Inflammatory macrophage treated with lipopolysaccharide for 4 hours (primary cell): ENCODE measurements at places on chromosomes 6 and 20.
A peak's percentile ranks its signal among the peaks of the same experiment; 100 is the strongest.

DNA sequence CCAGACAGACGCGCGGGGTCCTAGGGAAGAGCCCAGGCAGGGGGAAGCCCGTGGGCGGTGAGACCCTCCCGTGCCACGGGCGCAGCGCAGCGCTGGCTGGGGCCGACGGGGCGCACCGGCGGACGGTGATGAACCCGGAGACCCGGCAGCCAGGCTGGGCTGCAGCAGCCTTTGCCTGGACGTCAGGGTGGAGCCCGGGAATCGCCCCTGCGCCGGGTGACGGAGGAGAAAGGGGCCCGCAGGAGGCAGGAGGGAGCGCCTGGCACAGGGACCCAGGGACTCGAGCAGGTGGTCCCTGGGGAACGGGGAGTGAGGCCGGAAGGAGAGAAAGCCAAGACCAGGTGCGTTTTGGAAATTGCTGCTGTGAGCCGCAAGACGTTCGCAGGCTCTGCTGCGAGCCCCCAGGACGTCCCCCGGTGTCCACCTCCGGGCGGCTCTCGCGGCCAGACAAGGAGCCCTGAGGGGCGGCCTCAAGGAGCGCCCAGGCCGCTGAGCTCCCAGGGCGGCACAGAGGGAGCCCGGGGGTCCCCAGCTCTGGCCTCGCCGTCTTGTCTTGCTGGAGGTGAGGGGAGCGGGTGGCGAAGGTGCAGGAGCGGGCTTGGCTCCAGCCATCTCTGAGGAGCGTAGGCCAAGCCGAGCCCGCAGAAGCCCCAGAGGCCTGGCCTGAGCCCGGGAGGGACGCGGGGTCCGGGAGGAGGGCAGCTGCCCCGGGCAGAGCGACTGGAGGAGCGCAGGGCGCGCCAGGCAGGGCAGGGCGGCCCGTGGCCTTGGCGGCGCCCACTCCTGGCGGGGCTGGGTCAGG is 191.2 kb upstream of the PDE10A start:
- DNase-seq, result no peak

DNA sequence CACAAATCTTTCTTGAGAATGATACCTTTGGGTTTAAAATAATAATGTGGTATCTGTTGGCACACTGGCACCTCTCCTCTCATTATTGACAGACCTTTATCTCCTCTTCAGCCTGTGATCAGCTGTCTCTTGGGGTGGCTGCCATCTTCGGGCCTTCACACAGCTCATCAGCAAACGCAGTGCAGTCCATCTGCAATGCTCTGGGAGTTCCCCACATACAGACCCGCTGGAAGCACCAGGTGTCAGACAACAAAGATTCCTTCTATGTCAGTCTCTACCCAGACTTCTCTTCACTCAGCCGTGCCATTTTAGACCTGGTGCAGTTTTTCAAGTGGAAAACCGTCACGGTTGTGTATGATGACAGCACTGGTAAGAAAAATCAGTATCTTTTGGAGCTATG is 232.8 kb downstream of the GRIK2 start:
- DNase-seq, result no peak

- DNase-seq, result no peak
These were observed 25.8 kb upstream of the RFPL4B start for GRCh38 chr6:112321322-112321721.

GRCh38 chr6:34055223-34055933 is 90.5 kb downstream of the GRM4 start:
- DNase-seq, result peak; percentile 46

DNA sequence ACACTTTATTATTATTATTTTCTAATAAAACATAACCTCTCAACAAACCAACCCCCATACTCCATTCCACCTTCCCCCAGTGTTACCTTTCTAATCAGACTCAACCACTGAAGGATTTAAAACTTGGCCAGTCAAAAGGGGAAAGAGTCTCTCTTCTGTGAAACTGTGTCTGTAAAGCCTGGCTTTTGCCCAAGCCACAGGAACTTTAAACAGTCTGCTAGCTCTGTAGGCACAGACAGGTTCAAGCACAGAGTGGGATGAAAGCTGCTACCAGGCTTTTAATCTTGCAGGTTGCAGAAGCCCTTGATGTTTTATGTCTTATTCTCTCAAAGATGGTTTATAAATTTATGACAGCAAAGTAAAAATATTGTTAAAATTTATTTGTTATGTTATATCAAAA is 585.7 kb downstream of the TENT5A start:
- no peak for DNase-seq

DNA sequence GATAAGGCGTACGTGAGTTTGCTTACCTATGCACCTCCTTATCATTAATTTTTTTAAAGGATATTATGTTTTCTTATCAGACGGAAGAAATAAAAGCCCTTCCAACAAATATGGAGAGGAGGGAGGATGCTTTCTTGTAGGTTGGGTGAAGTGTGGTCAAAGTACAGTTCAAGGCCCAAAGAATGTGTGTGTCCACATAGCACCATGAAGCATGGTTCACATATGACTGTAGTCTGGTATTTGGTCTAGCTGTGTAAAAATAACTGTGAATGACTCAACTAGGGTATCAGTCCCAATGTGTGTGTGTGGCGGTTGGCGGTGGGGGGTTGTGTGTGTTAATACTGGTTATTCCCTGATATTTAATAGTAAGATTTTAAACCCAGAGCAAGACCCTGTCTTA is 212.7 kb downstream of the TMEM242 start:
- no peak for DNase-seq

DNA sequence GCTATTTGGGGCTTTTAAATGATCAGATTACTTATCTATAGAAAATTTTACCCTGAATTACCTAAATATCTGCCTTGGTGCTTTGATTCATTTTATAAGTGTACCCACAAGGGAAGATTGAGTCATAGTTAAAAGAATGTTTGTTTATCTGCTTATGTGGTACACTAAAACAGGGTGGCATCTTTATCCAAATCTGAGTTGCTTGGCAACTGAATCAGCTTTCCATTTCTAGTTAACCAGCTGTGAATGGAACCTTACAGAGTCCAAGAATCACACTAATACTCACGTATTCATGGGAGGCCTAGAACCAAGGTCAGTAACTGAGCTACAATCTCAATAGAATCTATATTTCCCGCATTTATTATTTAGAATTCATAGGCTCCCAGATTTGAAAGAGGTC is 44.0 kb upstream of the CAP2 start:
- no peak for DNase-seq

DNA sequence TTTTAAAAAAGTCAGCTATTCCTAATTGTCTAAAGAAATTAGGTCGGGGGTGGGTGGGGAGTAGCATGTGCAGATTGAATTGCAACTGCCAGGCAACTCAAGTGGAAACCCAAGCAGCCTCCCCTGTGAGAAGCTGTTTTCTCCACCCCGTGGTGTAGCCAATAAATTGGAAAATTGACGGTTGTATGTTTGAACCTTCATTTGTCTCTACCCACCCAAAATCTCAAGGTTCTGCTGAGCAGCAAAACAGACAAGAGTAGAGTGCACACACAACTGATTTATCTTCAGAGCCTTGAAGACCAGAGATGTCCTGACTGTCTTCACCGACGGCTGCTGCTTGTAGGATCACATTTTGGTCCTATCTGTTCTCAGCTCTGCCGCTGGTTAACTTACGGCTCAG is 88.5 kb downstream of the DTD1 start:
- DNase-seq, result no peak

DNA sequence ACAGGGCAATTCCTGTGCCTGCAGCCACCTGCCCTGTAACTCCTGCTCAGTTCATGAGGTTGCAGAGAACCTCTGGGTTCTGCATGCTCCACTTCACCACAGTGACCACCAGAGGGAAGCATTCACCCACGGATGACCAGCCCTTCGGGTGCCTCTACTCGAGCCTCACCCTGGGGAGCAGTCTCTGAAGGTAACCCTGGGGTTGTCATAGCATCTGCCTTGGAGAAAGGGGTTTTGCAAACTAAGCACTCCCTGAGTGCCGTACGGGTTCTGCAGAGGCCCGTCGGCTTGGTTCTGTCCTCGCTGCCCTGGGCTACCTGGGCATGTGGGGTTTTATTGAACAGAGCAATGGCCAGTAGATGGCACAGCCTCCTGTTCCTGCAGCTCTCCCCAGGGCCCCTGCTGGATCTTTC is 10.2 kb upstream of the CST5 start:
- DNase-seq, result peak; percentile 25

GRCh38 chr6:116251568-116252384 is 2.1 kb downstream of the TSPYL4 start:
- peak; percentile 29 for DNase-seq

DNA sequence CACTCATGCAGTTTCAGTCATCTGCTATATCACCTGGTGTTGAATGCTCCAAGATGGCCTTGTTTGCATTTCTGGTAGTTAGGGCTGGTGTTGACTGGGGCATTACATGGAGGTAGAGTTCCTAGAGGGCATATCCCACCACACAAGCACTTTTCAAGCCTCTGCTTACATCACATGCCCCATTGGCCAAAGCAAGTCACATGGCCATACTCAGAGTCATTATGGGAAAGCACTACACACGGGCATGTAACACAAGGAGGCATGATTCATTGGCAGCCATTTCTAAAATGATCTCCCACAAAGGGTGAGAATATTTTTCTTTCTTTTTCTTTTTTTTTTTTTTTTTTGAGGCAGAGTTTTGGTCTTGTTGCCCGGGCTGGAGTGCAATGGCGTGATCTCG is 73.2 kb downstream of the TRMT6 start:
- DNase-seq, result no peak

GRCh38 chr6:61200444-61200843 is 1085.6 kb downstream of the KHDRBS2 start:
- DNase-seq, result no peak

GRCh38 chr6:46674410-46674809 is 13.3 kb upstream of the TDRD6 start:
- no peak for DNase-seq

DNA sequence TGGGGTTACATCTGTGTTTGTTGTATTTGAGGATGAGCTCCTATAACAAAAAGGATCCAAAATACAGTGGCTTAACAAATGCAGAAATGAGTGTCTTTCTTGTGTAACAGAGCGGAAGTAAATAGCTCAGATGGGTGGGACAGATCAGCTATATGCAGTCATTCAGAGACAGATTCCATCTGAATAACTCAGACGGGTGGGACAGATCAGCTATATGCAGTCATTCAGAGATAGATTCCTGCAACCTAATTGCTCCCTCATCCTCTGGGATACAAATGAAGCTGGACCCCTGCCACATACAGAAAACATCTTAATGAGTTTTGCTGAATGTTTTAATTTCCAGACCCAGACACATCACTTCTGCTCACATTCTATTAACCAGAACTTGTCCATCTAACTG is 332.3 kb downstream of the BCKDHB start:
- DNase-seq, result no peak

DNA sequence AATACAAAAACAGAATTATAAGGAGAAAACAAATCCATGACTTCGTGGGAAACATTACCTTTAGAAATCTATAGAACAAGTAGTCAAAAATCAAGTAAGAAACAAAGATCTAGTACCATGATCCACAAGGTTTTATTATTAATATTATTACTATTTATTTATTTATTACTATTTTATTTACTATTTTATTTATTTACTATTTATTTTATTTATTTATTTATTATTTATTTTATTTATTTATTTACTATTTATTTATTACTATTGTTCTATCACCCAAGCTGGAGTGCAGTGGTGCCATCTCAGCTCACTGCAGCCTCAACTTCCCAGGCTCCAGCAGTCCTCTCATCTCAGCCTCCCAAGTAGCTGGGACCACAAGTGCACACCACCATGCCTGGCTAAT is 13.5 kb upstream of the ELMO2 start:
- DNase-seq, result no peak

GRCh38 chr6:56840467-56841380 is 114.2 kb upstream of the BEND6 start:
- DNase-seq, result no peak

DNA sequence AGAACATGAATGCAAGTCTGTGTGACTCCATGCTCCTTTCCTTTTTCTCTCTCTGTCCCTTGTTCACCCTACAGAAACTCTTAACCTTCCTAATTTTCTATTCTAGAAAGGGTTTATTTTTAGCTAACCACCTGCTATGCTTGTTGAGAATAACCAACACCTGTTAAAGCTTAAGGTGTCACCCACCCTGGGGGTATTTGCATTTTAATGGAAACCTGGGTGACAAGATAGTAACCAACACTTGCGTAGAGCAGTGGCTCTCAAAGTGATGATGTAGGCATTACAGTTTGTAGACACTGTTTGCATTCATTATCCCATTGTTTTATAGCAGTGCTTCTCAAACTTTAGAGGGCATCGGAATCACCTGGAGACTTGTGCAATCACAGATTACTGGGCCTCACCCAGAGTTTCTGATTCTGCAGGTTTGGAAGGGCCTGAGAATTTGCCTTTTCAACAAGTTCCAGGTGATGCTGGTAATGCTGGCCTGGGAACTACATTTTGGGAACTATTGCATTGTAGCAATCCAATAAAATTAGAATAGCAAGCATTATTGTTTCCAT is 114.4 kb upstream of the ARMC2 start:
- no peak for DNase-seq
